Smooth muscle cell of the umbilical artery (primary cell): ENCODE measurements at places on chromosomes 13 and 19. TPM values are rescaled to one million over a fixed set of nuclear protein-coding genes. Genes with fewer than 3 reads are reported as not detected.

EEF1AKMT1 gene
- 4.2 and 6.1 TPM in 2 replicates for total RNA-seq

OR4F17 gene
- not detected in 2 replicates for total RNA-seq

FGF21 gene
- not detected in 2 replicates for total RNA-seq

PLIN5 gene
- not detected in 2 replicates for total RNA-seq

RFPL4A gene
- total RNA-seq: not detected in 2 replicates

IPO5 gene
- 155 and 283 TPM in 2 replicates for total RNA-seq

TLE6 gene
- 0.55 and 0.89 TPM in 2 replicates for total RNA-seq

CBARP gene
- 4.2 and 9.7 TPM in 2 replicates for total RNA-seq

THSD1 gene
- total RNA-seq: 10.1 and 12.1 TPM in 2 replicates

CLC gene
- total RNA-seq: not detected in 2 replicates

PBX4 gene
- 0.55 and 1.2 TPM in 2 replicates for total RNA-seq

ADGRL1 gene
- total RNA-seq: 1.5 and 5.0 TPM in 2 replicates

GIPC3 gene
- total RNA-seq: under 0.01 TPM in 1 of 2 replicates, not detected in the other

TNFSF9 gene
- total RNA-seq: 0.14 and 0.30 TPM in 2 replicates

KLK3 gene
- total RNA-seq: not detected in 2 replicates

DLEU7 gene
- not detected in 2 replicates for total RNA-seq

ZNF442 gene
- 3.3 and 3.9 TPM in 2 replicates for total RNA-seq

HIPK4 gene
- under 0.01 and 0.14 TPM in 2 replicates for total RNA-seq

TNNT1 gene
- 1.5 and 3.0 TPM in 2 replicates for total RNA-seq

NAPA gene
- 45.8 and 54.6 TPM in 2 replicates for total RNA-seq

CYP4F3 gene
- total RNA-seq: not detected in 2 replicates

FFAR1 gene
- total RNA-seq: not detected in 2 replicates

DCT gene
- total RNA-seq: 0.09 TPM in 1 of 2 replicates, not detected in the other

NKPD1 gene
- under 0.01 and 0.51 TPM in 2 replicates for total RNA-seq

LGALS7 gene
- not detected in 2 replicates for total RNA-seq

RASL11A gene
- total RNA-seq: 0.89 and 2.6 TPM in 2 replicates

DOCK6 gene
- total RNA-seq: 11.0 and 20.7 TPM in 2 replicates

OR7D2 gene
- total RNA-seq: under 0.01 TPM in 1 of 2 replicates, not detected in the other

KLHL26 gene
- 8.3 and 8.9 TPM in 2 replicates for total RNA-seq

IZUMO2 gene
- not detected in 2 replicates for total RNA-seq

ZNF560 gene
- 1.5 and 5.8 TPM in 2 replicates for total RNA-seq

NALCN gene
- 27.0 and 58.8 TPM in 2 replicates for total RNA-seq
